ENCODE measurements at places on chromosomes 3 and 15. TPM values are rescaled to one million over a fixed set of nuclear protein-coding genes. Genes with fewer than 3 reads are reported as not detected.

KBTBD13 gene
- total RNA-seq: not detected

SCG5 gene
- total RNA-seq: 0.39 TPM

TUSC7 gene
- not detected for total RNA-seq

SLC22A14 gene
- total RNA-seq: under 0.01 TPM

RAD51 gene
- 3.7 TPM for total RNA-seq

CDCP1 gene
- 0.13 TPM for total RNA-seq

CCR2 gene
- not detected for total RNA-seq

CHRM5 gene
- 0.13 TPM for total RNA-seq

HDGFL3 gene
- total RNA-seq: 25.5 TPM

CMC1 gene
- 2.1 TPM for total RNA-seq

DOCK3 gene
- total RNA-seq: not detected

PAQR9 gene
- total RNA-seq: not detected

CD200 gene
- total RNA-seq: 11.8 TPM

RGMA gene
- under 0.01 TPM for total RNA-seq

GABRR3 gene
- total RNA-seq: not detected

ZNF80 gene
- total RNA-seq: not detected

TMEM40 gene
- total RNA-seq: not detected

SH2D7 gene
- not detected for total RNA-seq

PYGO1 gene
- total RNA-seq: 0.13 TPM

THUMPD3 gene
- 19.0 TPM for total RNA-seq

DNA sequence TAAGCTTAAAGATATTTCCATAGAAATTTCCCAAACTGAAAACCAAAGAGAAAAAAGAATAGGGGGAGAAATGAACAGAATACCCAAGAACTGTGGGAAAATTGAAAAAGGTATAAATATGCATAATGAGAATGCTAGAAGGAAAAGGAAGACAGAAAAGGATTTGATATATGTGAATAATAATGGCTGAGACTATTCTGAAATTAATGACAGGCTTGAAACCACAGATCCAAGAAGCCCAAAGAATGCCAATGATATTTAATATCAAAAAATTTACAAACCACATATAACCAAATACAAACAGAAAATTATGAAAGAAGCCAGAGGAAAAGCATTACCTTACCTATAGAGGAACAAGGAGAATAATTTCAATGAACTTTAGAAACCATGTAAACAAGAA is 153.0 kb downstream of the ANXA2 start:
- no peak for DNase-seq

GRCh38 chr15:42707873-42708544 is 28.9 kb downstream of the CDAN1 start:
- DNase-seq: peak; percentile 63

- DNase-seq: no peak
Observed at GRCh38 chr3:66353530-66353929, 132.7 kb downstream of the SLC25A26 start.

- no peak for DNase-seq
Observed at GRCh38 chr3:61897848-61898247, 336.5 kb downstream of the PTPRG start.

- no peak for DNase-seq
Observed at GRCh38 chr3:145943952-145944351, 217.0 kb downstream of the PLOD2 start.

DNA sequence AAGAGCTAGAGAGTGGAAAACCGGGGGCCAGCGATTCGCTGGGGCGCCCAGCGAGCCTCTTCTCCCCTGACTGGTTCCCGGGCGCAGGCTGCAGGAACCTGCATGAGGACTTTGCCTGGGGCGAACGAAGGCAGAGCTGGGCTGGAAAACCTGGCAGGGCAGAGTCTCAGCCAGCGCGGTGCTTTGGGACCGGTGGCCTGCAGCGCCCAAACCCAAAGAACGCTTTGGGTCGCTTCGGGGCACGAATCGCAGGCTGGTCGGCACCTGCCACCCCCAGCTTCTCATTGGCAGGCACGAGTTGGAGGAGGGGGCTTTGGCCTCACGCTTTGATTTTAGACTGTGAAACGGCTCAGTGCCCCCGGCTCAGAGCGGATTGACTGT is 3.0 kb downstream of the ONECUT1 start:
- DNase-seq: no peak

DNA sequence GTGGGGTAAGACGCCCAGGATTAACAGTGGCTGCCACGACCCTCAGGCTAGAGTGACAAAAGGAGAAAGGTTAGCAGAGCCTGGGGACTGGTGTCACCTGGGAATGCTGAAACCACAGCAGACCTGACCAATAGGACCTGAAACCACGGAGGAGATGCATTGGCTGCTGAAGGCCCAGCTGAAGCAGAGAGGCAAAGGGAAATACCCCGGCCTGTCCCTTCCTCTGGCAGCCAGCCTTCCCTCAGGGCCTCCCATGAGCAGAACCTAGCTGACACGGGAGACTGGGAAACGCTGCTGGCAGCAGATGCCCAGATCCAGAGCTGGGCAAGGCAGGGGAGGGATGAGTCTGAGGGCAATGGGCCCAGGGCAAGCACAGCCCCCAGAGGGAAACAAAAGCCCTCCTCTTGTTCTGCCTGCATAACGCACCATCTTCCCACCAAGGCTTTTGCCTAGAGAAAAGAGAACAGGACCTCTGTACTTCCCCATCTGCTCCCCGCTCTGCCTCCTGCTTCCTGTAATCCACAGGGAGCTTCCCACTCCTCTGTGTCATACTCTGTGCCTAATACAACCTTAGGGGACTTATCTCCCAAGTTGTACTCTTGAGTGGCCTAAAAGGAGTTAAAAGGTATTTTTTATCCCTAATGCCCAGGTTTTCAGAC is 216.2 kb downstream of the ABHD5 start:
- DNase-seq: no peak

GRCh38 chr15:74627766-74628165 is 12.1 kb downstream of the CLK3 start:
- no peak for DNase-seq

DNA sequence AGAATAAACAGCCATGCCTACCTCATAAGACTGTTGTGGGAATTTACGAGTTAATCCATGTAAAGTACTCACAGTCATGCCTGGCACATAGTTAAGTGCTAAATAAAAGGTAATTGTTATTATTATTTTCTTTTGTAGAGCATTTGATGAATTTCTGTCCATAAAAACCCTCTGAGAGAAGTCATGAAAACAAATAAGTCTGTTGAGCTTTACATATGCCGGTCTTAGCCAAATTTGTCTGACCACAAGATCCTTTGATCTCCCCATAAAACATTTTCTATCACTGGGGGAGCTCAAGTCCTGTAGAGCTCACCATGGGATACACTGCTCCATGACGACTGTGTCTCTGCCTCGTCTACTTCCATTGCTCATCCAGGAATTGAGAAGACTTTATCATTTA is 114.0 kb downstream of the MAGI1 start:
- DNase-seq: no peak

DNA sequence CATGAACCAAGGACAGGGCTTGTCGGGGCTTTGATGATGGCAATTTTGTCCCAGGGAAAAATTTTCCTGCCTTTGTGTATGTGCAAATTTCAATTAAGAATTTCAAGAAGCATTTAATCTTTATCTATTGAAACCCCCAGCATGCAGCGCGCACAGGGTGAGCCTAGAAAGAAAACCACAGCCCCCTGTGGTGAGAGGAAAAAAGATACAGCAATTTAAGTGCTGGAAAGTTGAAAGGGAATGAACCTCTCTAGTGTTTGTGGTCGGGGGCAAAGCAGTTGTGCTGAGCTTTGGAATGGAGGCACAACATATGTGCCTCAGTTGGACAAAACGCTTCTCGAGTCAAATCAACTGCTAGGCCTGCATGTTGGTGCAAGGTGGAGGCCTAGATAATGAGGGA is 111.8 kb upstream of the C15orf61 start:
- no peak for DNase-seq

DNA sequence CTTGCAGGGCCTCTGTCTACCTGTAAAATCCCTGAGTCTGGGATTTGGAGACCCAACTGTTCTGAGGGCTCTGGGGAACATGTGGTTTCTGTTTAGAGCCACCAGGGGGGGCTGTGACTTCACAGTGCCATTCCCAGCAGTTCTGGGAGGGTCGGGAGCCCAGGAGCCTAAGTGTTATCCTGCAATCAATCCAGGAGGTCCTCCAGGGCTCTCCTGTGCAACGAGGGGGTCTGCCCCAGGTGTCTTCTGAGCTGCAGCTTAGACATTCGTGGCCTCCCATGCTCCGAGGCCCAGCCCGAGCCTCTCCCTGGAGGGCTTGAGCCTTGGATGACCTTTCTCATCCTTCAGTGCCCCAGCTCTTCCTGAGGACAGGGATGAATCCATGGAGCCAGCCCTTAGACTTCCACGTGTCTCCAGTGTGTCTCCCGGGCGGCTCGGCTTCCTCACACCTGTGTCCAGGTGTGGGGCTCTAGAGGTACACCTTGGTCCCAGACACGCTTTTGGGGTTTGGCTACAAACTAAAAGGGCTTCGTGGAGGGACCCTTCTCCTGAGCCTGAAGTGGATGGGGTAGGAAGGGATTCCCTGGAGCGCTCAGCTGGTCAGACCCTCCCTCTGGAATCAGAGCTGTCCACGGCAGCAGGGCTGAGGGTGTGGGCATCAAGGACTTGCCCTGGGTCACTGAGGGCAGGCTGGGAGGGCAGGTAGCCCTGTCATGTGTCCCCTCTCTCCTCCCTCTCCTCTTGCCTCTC is 20.3 kb upstream of the ABTB1 start:
- DNase-seq: peak; percentile 64

DNA sequence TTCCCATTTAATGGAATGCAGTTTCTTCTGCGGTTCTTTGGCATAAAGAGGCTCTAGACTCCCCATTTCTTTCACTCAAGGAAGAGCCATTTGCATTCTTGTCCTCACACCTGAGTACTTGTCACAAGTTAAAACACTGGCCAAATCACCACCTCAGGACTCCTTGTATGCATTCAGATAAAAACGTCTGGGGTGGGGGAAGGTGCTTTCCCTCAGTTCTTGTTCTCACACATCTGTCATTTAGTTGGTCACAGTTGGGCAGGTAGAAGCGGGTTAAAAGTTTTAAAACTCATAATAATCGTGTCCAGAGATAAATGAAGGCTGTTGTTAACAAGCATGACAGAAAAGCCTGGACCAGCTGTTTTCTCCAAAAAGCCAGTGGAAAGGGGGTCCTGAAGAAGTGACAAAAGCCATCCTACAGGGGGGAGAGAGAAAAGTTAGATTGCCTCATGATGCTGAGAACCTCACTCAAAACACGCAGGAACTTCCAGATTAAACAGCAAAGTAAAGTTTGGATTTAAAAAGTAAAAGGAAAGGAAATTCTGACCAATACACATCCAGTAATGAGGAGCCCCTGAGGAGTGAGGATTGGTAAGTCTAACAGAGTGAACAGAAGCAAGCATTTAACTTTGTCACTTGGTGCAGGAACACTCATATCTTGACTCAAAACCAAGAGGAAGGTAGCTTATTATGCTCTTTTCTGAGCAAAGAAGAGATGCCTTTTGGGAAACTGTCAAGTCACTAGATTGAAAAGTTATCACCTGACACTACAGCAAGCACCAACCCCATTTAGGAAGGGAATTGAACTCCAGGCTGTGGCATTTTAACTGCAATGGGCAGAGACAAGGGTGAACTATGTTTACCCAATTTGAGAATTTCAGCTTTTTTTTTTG is 2.8 kb downstream of the BCL2L10 start:
- DNase-seq: no peak

- DNase-seq: no peak
Observed at GRCh38 chr3:35500641-35501350, 138.5 kb upstream of the ARPP21 start.

- no peak for DNase-seq
Observed at GRCh38 chr3:72995337-72995736, 1.3 kb upstream of the PPP4R2 start.

- peak; percentile 77 for DNase-seq
Observed at GRCh38 chr15:89556413-89557262, 18.6 kb upstream of the TICRR start.

DNA sequence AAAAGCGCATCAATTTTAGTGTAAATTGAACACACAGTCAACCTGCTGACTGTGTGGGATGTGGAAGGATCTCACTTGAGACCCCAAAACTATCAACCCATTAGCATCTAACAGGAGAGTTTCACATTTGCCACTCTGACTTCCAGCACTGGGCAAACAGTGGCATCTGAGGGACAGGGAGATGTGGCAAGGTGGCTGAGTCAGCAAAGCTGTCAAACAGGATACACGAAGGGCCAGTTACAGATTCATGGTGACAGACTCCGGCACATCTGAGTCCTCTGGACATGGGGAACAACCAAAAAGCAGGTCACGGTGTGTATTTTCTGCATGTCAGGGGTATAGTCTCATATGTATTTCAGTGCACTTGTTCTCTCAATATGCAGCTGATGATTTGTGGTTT is 573.4 kb upstream of the PPP2R3A start:
- no peak for DNase-seq

DNA sequence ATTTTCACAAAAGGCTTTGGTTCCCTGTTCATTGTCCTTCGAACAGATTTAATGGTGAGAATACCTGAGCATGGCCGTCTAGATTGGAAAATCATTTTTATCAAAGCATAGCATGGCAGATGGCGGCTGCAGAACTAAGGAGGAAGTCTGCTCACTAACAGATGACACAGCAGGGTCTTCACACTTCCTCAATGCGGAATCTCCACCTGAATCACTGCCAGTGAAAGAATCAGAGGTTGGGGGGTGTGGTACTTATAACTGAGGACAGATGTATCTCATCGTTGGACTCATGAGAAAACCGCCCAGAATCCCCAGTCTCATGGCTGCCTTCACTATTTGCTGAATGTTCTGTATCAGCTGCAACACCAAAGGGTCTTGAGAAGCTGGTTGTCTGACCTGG is 31.6 kb upstream of the PYGO1 start:
- DNase-seq: no peak

DNA sequence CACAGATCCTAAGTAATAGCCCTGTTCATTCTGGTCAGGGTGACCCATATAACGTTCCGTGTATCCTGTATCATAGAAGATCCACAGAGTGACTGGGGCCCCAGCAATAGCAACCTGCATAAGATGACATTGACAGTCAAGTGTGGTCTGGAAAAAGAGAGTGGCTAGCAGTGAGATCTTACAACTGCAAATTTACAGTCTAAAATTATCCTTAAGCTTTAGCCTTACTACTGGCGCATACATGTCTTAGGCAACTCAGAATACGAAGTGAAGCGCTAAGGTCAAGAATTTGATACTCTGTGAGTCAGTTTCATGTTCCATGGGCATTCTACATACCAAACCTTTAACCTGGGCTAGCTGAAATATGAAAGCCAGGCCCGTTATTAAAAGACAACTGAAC is 29.2 kb upstream of the IGDCC4 start:
- DNase-seq: no peak

- no peak for DNase-seq
Observed at GRCh38 chr15:76172782-76173181, 113.0 kb downstream of the TMEM266 start.

DNA sequence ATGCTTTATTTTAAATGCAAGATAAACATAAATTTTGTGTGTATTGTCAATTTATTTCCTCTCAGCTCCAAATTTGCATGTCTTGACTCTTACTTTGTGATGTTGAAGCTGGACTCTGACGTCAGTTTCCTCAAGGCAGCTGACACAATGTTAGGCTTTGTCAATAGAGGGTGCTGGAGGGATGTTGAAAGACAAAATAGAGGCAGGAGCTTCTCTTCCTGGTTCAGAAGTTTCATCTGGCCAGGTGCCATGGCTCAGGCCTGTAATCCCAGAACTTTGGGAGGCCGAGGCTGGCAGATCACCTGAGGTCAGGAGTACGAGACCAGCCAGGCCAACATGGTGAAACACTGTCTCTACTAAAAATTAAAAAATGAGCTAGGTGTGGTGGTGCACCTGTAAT is 408.6 kb downstream of the GBE1 start:
- peak; percentile 78 for DNase-seq
